CD4-positive, alpha-beta T cell treated with Interleukin-17A for 1 hour (primary cell): ENCODE measurements at places on chromosomes 13 and 19.

GRCh38 chr19:28985201-28985600 is 227.8 kb downstream of the UQCRFS1 start:
- DNase-seq, result no peak

DNA sequence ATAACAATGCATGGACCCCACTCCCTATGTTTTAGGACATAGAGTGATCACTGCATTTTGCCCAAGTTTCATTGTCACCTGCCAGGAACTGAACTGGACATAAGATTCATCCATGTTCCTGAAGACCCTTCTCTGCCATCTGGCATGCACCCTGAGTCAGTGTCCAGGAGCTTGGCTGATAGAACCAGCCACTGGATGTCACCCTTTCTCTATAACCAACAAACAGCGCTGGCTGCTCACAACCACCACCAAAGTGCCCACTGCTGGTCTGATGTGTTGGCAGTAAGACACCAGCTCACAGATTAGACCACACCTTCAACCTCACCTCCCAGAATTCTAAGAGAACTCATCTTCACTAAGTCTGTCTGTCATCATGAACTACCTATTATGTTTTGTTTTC is 333.4 kb downstream of the ITGBL1 start:
- no peak for DNase-seq

GRCh38 chr19:2628597-2628996 is 73.9 kb downstream of the GNG7 start:
- no peak for DNase-seq

- DNase-seq, result no peak
Measured at GRCh38 chr13:109668433-109669233, 117.8 kb downstream of the IRS2 start.

- DNase-seq, result no peak
Measured at GRCh38 chr19:17780781-17781180, 14.2 kb upstream of the B3GNT3 start.

GRCh38 chr13:45496942-45497341 is 32.2 kb downstream of the COG3 start:
- DNase-seq, result no peak

DNA sequence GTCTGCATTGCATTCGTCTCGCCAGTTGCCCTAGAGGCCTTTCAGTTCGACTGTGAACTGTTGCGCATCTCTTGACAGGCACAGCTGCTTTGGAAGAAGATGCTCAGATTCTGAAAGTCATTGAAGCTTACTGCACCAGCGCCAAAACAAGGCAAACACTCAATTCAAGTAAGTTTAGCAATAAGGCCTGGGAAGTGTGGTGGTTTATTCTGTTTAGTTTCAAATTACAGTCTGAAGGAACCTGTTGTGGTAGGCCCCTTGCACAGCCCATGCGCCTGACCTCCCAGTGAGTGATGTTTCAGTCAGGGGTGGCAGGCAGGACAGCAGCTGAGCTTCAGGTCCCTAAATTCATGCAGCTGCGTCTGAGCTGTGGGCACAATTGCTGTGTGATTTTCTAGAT is 32.2 kb upstream of the TEX29 start:
- DNase-seq, result no peak

- DNase-seq, result no peak
Measured at GRCh38 chr19:57802269-57802668, 12.4 kb downstream of the ZNF552 start.

- no peak for DNase-seq
Measured at GRCh38 chr19:29483641-29483920, 42.2 kb upstream of the VSTM2B start.

DNA sequence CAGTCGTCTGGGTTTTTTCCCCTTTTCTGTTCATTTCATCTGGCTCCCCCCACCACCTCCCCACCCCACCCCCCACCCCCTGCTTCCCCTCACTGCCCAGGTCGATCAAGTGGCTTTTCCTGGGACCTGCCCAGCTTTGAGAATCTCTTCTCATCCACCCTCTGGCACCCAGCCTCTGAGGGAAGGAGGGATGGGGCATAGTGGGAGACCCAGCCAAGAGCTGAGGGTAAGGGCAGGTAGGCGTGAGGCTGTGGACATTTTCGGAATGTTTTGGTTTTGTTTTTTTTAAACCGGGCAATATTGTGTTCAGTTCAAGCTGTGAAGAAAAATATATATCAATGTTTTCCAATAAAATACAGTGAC is 9.3 kb downstream of the CALM3 start:
- DNase-seq, result no peak

DNA sequence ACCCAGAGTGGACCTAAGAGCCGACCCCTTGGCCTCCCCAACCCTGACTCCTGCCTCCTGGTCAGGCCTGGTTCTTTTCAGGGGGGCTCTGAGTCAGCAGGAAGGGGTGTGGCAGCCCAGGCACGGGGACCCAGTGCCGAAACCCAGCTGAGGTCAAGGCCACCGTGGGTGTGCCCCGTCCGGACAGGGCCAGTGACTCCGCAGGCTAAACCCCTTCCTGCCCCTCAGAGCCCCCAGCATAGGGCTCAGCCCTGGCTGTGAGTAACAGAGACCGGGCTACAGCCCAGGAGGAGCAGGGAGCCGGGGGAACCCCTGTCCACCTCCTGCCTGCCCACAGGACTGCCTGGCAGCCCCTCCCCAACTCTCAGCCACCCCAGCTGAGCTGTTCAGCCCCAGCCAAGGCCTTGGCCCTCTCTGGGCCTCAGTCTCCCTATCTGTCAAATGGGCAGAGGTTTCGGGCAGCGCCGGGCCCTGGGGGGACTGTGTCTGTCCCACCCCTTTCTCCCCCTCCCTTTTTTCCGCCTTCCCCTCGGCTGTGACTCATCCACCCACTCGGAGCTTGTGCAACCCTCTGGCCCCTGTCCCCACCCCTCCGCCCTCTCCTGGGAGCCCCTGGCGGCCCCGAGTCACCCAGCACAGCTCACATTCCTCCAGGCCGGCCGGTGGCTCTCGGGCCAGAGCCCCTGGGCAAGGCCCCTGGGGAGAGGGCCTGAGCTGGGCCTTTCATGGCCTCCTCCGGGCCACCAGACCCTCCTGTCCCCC is 8.6 kb downstream of the ZBTB7A start:
- peak; percentile 50 for DNase-seq

- DNase-seq, result no peak
Measured at GRCh38 chr13:50587645-50588373, 255.7 kb downstream of the DLEU7 start.

DNA sequence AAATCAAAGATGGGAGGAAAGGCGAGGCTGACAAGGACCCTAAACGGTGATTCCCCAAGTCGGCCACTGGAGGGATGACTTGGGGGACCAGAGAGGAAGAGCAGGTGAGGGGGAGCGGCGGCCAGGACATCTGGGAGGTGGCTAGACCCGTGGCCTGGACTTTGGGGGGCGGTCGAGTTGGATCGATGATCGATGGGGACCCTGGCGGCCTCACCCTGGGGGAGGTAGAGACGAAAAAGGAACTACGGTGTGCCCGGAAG is 7.7 kb upstream of the CIRBP start:
- peak; percentile 69 for DNase-seq

DNA sequence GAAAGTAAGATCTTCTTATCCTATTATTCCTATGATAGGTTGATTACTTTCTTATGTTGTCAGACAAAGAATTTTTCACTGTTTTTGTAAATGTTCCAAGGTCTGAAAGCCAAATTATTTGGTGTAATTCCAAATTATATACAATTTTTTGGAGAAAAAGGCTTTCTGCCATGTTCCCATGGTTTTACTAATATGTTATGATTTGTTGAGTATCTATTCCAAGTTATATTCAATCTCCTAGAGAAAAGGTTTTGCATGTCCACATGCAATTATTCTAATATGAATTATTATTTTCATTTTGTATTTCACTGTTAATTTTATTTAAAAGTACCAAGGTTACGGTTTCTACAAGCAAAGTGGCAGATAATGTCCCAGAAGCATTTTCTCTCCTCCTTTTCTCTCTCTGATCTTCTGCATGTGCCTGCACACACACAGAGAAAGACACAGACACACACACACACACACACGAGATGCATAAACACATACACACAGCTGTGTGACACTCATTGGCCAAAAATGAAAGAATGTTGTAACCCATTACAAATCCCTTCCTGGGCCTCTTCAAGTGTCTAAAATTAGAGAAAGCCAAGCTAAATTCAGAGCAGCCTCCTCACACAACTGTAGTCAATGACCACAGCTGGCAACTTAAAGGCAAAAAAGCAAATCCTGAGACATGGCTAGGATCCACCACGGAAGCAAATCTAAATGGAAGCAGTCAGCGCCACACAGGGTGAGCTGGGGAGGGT is 621.0 kb downstream of the EFNB2 start:
- no peak for DNase-seq

DNA sequence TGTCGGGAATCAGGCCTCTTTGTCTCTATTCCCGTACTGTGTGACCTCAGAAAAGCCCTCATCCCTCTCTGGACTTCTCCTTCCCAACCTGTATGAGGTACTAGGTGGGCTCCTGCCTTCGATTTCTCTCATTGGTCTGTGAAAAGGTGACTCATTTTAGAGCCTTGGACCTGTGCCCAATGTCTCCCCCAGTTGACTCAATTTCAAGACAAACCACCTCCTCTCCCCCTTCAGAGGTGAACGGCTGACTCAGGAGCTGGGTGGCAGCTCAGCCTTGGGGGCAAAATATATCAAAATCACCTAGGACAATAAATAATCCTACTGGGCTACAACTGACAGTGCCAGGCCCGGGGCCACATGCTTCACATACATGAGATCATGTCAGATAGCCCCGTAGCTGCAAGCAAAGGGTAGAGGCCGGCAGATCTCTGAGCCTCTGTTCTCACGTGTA is 630 bp downstream of the COQ8B start:
- DNase-seq, result peak; percentile 70

GRCh38 chr13:110641055-110642015 is 26.0 kb downstream of the NAXD start:
- no peak for DNase-seq

GRCh38 chr19:3142292-3142670 is 6.4 kb downstream of the GNA15 start:
- no peak for DNase-seq

GRCh38 chr13:21932578-21932977 is 261.7 kb downstream of the FGF9 start:
- DNase-seq, result no peak

DNA sequence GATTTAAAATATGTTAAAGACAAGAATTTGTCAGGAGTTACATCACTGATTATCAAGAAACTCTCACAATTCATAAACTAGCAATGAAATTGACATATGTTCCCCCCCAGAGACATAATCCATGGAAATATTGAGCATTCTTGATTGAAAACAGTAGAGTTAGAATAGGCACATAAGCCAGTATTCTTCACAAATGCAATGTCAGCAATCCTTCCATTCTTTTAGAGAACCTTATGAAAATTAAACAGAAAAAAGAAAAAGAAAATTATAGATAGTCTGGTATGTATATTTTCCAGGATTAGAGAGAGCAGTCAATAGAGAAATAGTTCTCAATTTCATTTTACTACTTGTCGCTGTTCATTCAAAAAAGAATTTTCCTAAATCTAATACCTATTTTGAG is 458.4 kb downstream of the EFNB2 start:
- DNase-seq, result no peak
